ENCODE measurements at places on chromosomes 6 and 20. TPM values are rescaled to one million over a fixed set of nuclear protein-coding genes. Genes with fewer than 3 reads are reported as not detected.

Gene HLA-DQB1
- total RNA-seq: 43.4 TPM

Gene TRIM15
- not detected for total RNA-seq

Gene AIF1
- 68.3 TPM for total RNA-seq

DNA sequence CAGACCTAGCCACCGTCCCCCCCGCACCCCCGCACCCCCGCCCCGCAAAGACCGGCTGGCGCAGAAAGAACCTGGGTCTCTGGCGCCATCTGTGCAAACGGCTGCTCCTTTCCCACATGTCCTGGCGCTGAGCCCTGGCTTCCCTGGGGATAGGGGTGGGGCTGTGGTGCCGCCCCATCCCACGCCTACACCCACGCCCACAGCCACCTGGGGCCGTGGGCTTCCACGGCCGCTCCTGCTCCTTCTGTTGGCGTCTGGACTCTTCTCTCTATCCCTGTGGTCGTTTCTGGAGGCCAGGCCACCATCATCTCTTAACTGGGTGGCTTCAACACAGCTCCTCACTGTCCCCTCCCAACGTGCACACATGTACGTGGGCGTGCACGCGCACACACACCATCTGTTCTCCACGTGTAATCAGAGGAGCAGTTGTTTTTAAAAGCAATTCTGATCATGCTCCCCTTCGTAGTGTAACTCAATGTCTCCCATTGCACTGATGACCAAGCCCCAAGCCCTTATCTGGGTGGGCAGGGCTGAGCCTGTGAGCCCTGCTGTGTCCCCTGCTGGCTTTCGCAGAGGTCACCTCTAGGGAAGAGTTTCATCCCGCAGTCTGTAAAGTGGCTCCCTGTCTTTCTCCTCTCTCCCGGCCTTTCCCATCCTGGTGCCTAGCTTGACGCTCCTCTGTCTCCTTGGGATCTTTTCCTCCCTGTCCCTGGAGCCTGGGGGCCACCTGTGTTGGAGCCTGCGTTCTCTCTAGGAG is 31.9 kb upstream of the FAM83D start:
- DNase-seq: no peak
- no peaks in the 10 kb centered on the region for H3K4me1 ChIP-seq
- H3K36me3 ChIP-seq: no peaks in the 10 kb centered on the region

GRCh38 chr20:53903652-53903987 is 166.8 kb downstream of the BCAS1 start:
- no peak for DNase-seq
- H3K36me3 ChIP-seq: no peaks in the 10 kb centered on the region
- peaks cover 1% of the 10 kb centered on the region for H3K4me1 ChIP-seq

GRCh38 chr6:113978084-113978675 is 7.2 kb upstream of the HDAC2 start:
- H3K4me3 ChIP-seq: no peak overlapping the region
- no peaks in the 10 kb centered on the region for H3K27me3 ChIP-seq
- no peak for DNase-seq
- H3K36me3 ChIP-seq: no peaks in the 10 kb centered on the region
- H3K27ac ChIP-seq: no peak overlapping the region
- no peaks in the 10 kb centered on the region for H3K4me1 ChIP-seq
